ENCODE measurements at places on chromosomes 1 and 21.

- no peak for DNase-seq
Measured at GRCh38 chr1:82565146-82565545, 764.4 kb downstream of the ADGRL2 start.

- DNase-seq = no peak
Measured at GRCh38 chr1:77282187-77282865, 507 bp downstream of the AK5 start.

DNA sequence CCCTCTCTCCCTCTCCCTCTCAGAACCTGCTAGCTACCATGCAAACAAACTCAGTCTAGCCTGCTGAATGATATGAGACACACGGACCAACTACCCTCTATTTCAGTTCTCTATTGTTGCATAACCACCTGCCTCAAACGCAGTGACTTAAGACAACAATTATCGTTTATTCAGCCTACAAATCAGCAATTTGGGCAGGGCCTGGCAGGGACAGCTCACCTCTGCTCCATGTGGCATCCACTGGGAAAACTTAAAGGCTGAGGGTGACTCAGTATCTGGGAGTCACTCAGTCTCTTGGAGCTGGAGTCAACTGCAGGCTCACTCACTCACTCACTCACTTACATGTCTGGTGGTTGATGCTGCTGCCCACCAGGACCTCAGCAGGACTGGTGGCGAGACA lies 121.3 kb downstream of the SEC16B start:
- no peak for DNase-seq

GRCh38 chr1:246705368-246705767 lies 18.8 kb upstream of the SCCPDH start:
- no peak for DNase-seq

GRCh38 chr1:236284291-236284721 lies 2.5 kb upstream of the ERO1B start:
- DNase-seq = no peak

GRCh38 chr1:7922301-7922700 lies 18.3 kb downstream of the TNFRSF9 start:
- DNase-seq = no peak

DNA sequence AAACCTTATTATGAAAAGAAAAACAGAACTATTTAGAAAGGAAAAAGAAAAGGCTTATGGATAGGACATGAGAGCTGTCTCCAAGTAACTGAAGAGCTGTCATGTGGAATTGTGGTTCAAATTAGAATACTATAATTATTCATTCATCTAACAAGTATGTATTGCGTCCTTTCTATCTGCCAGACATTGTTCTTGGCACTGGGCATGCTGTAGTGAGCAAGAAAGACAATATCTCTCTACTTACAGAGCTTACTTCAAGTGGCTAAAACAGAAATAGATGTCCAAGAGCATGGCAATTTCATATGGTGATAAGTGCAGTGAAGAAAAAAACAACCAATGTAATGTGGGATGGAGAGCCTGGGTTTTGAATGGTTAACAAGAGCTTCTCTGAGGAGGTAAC lies 413.0 kb downstream of the DPYD start:
- DNase-seq = no peak

DNA sequence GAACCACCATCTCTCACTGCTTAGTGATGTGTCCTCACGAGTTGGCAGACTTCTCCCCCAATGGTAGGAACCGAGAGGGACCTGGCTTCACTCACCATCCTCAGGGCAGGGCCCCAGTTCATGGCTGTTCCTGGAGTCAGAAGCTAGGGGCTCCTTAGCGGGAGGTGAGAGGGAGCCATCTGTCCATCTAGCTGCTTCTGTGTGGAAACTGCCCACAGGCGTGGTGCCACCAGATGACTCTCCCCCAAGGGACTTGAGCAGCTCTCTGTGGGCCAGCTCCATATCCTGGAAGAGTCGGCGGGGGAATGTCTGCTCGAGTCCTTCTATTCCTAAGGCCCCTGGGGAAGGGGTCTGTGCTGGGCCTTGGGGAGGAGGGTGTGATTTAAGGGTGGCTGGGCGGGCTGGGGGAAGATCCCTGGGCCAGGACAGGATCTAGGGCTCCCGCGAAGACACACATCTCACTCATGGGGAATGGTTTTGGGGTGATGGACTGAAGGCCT lies 16.3 kb downstream of the LRRC71 start:
- no peak for DNase-seq

GRCh38 chr1:220300442-220301121 lies 28.3 kb upstream of the RAB3GAP2 start:
- no peak for DNase-seq

- no peak for DNase-seq
Measured at GRCh38 chr1:80892539-80892938, 908.2 kb upstream of the ADGRL2 start.

- no peak for DNase-seq
Measured at GRCh38 chr1:84427250-84428188, 29.2 kb downstream of the DNASE2B start.

DNA sequence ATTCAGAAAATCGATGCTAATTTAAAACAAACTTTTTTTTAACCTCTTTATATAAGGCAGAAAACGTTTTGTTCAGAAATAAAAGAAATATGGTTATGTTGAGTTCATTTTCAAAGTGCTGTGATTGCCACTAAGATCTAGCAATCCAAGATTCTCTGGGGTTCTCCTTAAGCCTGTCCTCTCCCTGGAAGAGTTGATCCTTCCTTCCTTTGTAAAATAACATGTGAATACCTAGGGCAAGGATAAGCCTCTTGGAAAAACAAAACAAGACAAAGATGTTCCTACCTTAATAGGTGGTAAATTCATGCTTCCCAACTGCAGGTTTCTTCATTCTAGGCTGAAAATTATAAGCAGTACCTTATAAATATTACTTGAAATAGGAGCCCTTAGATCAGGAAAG lies 18.0 kb upstream of the FOXD3 start:
- DNase-seq = no peak

DNA sequence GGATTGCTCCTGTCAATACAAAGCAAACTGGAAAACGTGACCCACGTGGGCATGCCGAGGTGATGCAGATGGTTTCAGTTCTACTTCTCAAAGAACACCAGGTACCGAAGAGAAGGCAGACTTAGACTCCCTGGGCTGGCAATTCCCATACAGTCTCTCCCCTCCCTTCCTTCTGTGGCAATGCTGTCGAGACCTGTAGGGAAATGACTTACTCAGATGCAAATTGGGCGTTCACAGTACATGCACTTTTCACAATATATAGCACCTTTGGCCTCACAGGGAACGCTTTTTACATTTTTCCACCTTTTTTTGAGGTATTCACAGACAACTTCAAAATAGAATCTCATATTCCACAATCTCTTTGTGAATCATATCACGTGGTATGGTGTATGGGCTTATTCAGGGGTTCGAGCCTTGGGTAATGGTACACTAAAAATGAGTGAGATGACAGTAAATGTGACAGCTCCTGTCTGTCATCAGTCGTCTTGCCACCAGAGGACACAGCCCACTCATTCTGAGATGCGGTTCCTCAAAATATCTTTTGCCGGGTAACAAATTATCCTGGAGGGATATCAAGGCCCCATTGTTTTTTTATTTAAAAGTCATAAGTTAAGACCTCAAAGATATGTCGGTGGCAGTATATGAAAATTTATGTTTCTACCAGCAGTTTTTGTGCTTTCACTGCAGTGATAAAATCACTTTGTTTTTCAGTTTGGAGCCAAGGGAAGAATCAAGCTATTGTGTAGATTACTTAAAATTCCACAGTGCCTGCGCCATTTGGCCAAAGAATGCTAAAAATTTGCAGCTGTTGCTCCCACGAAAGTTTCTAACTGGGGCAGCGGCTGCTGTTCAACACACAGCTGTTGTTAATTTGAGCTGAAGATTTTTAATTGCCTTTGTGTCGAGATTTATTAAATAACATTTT lies 168.4 kb downstream of the ZZZ3 start:
- no peak for DNase-seq

DNA sequence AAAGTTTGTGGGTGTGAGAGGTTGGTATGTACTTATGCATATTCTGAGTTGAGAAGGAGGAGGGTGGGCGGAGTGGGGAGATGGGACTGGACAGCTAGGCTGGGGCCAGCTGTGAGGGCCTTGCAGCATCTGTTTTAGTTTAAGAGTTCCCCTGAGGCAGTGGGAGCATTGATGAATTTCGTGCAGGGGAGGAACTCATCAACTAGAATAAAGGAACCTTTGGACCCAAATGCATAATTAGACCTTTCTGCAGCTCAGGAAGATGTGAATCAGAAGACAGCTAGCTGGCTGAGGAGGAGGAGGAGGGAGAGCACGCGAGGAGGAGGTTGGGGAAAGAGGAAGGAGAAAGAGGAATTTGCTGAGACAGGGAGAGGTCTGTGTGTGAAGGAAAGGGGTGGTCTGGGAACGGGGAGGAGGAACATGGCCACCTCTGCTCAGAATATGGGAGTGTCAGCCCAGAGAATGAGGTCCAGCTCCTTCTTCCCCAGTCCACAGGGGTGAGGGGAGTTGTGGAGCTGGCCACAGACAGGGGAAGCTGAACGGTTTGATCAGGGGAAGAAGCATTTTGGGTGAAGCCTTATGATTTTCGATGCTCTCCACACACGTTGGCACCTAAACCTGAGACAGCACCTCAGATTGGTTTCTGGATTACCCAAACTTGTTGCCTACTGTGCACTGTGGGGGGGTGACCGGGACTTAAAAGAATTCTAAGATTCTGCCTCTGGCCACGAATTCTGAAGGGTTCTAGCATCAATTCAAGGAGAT lies 27.7 kb downstream of the MYOG start:
- no peak for DNase-seq

DNA sequence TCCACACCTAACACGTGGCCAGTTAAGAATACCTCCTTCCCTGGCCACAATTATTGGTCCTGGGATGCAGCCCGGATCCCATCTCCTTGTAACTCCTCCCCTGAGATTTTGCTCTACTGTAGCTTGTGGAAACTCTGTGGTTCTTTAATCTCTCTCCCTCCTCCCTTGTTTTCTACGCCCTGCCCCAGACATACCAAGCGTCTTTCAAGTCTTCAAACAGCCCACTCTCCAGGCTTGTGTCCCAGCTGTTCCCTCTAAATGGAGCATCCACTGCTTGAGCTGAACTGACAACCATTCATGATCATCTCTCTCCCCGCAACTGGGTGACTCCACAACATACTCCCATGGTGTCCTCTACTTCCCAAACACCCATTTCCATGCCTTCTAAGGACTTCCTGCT lies 111.6 kb downstream of the SIPA1L2 start:
- DNase-seq = no peak

GRCh38 chr1:48203287-48203900 lies 19.1 kb upstream of the SLC5A9 start:
- DNase-seq = no peak

GRCh38 chr1:55426619-55427018 lies 211.5 kb upstream of the USP24 start:
- DNase-seq = no peak

DNA sequence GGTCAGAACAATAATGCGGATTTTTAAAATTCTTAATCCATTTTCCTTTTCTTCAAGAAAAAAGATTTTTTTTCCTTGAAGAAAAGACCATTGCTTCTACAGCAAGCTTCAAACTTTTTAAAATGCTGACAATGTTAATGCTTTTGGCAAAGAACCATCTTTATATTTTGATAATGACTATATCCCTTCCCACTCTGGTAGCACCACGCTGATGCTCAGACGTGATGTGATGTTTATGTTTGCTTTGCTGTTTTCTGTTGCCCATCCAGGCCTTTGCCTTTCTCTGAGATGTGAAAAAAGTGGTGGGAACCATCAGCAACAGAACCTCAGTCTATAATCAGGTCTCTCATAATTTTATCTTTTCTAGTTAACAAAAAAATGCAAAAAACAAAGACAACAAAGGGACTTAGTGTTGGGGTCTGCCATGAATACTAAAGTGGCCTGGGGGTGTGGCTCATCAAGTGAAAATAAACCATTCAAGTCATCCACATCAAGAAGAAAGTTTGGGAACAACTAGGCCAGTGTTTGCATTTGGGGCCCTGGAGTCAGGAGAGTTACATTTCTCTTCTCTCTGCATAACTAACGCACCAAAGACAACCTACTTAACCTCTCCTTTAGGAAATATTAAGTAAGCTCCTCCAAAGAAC lies 244.6 kb upstream of the DMRTA2 start:
- no peak for DNase-seq

DNA sequence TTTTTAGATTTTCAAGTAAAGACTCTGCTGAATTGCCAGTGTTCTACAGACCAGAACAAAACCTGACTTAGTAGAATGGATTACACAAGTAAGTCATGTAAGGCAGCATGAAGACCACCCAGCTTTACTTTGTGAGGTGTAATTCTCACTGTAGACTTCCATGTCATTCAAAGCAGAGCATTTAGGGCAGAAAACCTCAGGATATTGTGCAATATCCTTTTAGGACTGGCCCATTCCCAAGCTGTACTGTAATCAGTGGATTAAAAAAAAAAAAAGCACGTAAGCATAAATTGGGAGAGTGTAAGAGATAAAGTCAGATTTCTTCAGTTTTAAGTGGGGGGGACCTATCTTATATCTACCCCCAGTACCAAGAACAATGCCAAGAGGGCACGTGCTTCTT lies 380.5 kb upstream of the PRMT6 start:
- DNase-seq = no peak

DNA sequence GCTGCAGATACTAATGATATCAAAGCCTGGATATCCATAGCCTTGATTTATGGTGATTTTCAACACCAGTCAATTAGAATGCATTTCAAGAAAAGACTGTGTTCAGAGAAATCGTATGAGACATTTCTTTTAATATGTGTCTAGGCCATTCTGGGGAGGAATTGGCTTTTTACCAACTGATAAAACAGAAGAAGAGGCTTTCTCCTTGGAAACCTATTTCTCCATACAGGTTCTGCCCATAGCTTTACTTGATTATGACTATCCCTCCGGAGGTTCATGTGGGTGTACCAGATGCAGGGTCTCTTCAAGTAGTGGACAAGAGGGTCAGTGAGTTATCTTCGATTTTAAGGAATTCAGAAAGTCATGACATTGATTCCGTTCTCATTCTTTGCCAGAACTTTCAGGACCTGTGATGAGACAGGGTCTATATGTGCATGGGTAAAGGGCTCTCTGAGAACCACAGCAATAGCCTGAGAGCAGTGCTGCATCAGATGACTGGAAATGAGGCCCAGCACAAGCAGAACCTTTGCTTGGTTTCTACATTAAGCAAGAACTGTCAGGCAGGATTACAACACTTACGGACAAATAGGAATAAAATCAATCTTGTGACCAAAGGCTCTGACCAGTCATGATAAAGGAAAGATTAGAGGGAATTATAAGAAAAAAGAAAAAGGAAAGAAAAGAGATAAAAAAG lies 263.7 kb upstream of the SGIP1 start:
- DNase-seq = no peak

- no peak for DNase-seq
Measured at GRCh38 chr21:37268186-37268503, 1.0 kb upstream of the VPS26C start.

DNA sequence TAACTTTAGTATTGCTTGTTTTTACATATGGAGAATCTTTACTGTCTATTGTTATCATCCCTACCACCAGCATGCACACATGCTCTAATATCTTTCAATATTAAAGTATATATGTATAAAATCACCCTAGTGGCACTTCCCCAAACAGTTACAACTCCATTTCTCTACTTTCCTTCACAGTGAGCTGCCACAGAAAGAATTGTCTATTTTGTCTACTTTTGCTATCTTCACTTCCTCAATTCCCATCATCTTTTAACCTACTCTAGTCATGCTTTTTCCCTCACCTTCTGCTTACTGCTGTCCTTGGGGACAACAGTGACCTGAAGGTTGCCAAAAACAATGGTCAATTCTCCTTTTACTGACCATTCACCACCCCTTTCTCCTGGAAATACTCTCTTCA lies 59.2 kb downstream of the VCAM1 start:
- no peak for DNase-seq

- no peak for DNase-seq
Measured at GRCh38 chr1:153957744-153958110, 685 bp downstream of the CRTC2 start.

GRCh38 chr1:182146286-182146685 lies 84.8 kb upstream of the ZNF648 start:
- DNase-seq = no peak
